Kasumi-1 (cell line): ENCODE measurements at places on chromosomes 3 and 15.
A peak's percentile ranks its signal among the peaks of the same experiment; 100 is the strongest.

GRCh38 chr3:149215515-149215914 lies 6.1 kb downstream of the CP start:
- no peak for DNase-seq

DNA sequence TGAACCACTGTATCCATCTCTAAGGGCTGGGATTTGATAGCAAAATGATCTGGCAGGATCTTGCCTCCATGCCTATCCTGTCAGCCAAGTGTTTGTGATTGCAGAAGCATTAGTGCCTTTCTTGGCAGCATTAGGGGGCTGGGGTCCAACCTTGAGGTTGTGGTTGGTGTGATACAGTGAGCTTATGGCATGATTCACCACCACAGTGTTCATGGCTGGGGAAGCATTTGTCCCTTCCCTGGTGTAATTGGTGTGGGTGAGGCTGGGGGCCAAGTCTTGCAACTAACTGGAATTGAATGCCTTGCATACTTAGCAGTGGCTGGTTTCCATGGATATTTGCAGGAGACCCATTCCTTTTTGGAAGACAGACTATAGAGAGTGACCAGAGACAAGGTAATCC lies 271.0 kb upstream of the TBL1XR1 start:
- no peak for DNase-seq

DNA sequence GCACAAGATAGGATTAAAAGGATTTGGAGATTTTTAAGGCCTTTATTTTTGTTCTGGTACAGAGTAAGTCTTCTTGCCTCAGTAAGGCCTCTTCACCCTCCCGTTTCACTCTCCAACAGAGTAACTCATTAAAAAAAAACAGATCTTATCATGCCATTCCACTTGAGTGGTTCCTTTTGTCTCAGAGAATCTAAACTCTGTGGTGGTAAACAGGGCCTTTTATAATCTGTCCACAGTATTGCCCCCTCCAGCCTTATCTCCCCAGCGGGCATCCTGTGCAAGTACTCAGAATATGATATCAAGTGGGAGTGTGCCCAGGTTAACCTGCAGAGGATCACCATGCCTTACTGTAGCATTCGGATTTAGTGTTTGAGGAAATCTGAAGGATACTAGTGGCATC lies 20.3 kb upstream of the ATOSA start:
- DNase-seq, result no peak

DNA sequence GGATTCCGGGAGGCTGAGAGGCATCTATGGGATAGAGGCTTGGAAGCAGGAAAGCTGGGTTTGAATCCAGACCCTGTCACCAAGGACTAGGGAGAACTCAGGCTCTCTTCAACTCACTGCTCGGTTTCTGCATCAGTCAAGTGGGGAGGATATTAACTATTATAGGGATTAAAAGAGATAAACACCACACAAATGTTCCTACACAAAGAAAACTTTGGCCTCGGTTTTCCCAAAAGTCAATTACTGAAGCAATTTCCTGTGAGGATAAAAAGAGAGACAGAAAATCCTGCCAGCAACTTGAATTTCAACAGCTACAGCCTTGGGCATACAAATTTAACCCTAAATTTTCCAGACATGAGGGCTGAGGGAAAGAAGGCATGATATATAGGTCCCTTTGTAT lies 36.0 kb downstream of the ITGB5 start:
- DNase-seq, result no peak

- no peak for DNase-seq
Observed at GRCh38 chr3:120102674-120103073, 8.4 kb upstream of the GSK3B start.

DNA sequence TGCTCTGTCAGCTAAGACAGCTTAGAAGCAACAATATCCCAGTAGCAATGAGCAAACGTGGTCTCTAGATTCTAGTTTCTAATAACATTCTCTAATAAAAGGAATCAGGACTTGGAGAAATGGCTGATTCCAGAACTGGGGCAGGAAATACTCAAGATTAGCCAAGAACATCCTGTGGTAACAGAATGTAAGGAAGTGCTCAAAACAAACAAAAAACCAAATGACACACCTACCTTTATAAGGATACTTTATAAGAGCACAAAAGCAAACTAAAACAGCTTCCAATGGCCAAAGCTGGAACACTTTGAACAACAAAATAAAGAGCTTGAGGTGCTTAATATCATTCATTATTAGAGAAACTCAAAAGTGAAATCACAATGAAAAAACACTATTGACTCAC lies 33.1 kb upstream of the EIF5A2 start:
- DNase-seq, result no peak

DNA sequence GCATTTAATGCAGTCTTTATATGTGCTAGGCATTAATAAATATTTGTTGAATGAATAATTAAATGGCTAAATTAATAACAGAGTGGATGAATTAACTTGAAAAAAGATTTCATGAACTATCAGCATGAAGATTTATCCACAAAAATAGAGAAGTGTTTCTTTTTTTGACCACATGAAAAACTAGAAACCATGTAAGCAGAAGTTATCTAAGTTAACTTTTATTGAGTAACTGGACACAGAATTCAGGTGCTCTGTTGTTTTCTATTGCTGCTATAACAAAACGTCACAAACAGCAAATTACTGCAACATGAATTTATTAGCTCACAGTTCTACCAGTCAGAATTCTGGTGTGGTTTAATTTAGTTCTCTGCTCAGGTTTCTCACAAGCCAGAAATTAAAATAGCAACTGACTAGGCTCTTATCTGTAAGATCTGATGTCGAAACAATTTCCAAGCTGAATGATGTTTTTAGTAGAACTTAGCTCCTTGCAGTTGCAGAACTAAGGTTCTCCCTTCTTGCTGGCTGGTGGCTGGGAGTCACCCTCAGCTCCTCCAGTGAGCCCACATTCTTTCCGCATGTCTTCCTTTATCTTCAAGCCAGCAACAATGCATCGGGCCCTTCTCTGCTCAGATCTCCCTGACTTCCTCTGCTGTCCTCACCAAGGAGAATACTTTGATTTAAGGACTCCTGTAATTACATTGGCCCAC lies 810.2 kb upstream of the ALCAM start:
- peak; percentile 87 for DNase-seq

DNA sequence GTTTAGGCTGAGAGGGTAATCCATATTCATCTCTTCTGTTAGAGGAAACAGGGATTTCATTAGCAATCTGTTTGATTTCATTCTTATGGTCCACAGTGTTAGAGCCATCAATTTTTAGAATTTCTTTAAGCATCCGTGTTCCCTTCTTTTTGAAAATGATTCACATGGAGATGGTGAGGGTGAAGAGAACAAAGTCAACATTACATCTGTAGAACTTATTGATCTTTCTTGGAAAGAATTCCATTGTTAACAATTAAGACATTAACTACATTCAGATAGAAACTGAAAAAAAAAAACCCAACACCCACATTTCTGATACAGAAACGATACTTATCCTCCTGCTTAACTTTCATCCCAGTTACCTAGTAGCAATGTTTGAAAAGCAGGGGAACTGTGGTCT lies 107.0 kb upstream of the GK5 start:
- DNase-seq, result no peak

- DNase-seq, result no peak
Observed at GRCh38 chr15:68435966-68436365, 4.0 kb upstream of the ITGA11 start.

- no peak for DNase-seq
Observed at GRCh38 chr3:32972482-32973146, 21.2 kb downstream of the CCR4 start.

GRCh38 chr15:93899817-93900216 lies 331.5 kb upstream of the MCTP2 start:
- DNase-seq, result no peak

- no peak for DNase-seq
Observed at GRCh38 chr3:62135741-62136140, 237.6 kb downstream of the FEZF2 start.

GRCh38 chr3:126557761-126558160 lies 971 bp downstream of the C3orf22 start:
- DNase-seq, result no peak

DNA sequence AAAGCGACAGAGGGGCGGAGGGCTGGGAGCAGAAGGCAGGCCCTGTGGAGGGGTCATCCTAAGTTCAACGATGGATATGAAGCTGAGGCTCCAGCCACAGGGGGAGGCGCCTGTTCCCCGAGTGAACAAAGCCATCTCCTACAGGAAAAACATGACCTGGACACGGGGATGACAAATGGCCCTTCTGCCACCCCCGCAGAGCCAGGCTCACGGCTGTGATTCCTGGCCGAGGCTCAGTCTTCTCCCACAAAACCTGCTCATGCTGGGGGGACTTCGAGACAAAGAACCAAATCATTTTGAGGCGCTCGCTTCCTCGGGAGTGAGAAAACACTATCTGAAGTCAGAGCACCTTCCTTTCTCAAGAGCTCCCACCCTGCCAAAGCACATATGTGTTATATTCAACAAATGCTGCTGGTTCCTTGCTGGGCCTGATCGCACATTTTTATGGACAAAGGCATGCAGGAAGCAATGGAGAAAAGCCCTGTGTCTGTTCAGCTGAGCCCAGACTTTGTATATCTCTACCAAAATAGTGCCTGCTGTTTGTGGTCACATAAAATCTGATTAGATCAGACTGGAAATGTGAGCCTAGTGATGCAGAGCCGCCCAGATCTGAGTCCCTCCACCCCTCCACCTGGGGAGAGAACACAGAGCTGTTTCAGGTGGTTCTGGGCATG lies 5.6 kb downstream of the RBP1 start:
- no peak for DNase-seq

DNA sequence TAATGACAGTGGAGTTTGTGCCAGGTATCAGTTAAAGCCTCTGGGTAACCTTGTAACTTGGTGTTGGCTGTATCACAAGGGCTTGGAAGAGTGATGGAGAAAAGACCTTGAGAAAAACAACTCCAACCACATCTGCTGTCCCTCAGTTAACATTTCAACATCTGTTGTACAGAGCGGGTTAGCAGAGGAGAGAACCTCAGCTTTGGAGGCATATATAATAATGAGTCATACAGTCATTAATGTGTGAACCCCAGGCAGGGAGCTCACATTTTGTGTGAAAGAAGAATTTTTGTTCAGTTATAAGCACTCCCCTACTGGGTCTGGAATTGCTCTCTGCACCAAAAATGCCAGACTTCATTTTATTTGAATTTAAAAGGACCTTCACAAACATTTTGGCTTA lies 439.5 kb downstream of the PDCD6IP start:
- no peak for DNase-seq

DNA sequence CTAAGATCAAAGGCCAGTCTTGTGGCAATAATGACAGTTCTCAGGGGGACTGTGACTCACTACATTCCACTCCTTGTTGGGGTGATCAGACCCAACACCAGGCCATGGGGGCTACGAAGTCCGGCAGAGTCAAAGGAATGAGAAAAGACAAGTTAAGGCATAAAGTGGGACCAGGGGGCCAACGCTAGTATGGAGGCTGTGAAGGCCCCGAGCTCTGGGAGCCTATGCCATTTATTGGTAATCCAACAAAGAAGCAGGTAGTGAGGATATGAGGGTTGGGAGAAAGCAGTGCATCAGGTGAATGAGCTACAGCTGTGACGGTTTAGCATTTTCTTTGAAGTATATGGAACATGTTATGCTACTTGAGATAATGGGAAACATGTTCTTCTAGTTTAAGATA lies 104.4 kb upstream of the C2CD4B start:
- DNase-seq, result no peak

DNA sequence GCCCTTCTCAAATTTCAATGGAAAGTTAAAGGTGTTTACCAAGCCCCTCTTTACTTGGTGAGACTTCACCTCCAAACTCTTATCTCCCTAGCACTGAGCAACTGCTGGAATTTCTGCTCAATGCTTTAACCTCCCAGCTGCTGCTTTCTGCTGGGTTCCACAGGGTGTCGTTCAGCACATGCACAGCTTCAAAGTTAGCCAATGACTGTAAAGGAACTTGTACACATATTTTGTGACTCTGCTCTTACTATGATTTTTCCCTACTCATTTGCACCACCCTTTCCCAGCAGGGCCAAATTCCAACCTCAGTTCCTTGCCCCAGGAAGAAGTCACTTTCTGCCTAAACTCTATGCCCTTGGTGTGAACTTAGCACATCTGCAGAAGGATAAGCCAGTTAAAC lies 89.7 kb downstream of the ULK4 start:
- DNase-seq, result no peak

DNA sequence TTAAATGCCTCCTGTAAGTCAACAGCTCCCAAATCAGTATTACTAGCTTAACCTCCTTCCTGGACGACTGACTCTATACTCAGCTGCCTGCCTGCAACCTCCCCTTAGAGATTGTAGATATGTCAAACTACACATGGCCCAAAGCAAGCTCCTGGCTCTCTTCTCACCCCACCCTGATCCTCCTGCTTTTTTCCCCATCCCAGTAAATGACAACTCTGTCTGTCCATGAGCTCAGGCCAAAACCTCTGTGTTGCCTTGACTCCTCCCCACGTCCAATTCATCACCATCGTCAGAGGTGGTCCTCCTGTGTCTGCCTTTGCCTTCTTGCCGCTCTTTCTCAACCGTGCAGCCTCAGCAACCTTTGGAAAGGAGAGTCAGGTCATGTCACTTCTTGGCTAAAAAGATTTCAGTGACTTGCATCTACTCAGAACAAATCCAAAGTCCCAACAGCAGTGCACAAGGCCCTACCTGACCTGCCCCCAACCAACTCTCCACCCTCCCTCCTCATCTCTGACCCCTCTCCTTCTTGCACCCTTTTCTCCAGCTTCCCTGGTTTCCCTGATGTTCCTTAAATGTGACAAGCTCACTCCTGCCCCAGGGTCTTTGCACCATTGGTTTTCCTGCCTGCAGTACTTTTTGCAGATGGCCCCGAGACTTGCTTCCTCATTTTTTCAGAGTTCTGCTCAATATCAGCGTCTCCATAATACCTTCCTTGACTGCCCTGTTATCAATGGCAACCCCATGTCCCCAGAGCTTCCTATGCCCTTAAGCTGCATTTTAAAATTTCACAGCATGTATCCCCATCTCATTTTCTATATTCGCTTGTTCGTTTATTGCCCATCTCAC lies 52.8 kb downstream of the LSM3 start:
- DNase-seq, result peak; percentile 5

DNA sequence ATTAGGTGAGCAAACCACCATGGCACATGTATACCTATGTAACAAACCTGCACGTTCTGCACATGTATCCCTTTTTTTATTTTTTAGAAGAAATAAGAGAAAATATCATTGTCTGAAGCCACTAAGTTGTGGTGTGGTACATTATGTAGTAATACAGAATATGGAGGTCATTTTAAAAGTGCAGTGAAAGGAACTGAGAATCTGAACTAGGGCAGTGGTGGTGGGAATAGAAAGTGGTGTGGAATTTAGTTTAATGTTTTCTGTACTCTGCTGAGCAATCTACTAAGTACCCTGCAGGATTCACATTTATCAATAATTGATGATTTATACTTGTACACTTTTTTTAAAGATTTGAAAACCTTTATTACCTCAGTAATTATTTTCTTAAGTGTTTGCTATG lies 283.5 kb downstream of the CHL1 start:
- DNase-seq, result no peak
